ENCODE measurements at places on chromosomes 12 and 14.

DNA sequence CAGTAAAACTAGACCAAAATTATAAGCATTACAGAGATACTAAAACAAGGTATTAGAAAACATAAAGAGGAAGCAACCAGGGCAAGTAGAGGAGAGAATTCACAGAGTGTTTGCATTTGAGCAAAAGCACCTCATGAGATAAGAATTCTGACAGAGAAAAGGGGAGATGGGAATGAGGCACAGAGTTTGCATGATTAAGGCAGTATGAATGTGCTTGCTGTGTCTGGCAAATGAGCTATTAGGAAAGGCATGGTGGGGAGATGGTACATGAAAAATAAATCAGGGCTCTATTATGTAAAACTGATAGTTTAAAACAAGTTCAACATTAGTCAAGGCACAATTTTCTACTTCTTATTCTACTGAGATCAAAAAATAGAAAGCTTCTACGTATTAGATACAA, 23.1 kb downstream of the GARIN6 start:
- no peak for DNase-seq

DNA sequence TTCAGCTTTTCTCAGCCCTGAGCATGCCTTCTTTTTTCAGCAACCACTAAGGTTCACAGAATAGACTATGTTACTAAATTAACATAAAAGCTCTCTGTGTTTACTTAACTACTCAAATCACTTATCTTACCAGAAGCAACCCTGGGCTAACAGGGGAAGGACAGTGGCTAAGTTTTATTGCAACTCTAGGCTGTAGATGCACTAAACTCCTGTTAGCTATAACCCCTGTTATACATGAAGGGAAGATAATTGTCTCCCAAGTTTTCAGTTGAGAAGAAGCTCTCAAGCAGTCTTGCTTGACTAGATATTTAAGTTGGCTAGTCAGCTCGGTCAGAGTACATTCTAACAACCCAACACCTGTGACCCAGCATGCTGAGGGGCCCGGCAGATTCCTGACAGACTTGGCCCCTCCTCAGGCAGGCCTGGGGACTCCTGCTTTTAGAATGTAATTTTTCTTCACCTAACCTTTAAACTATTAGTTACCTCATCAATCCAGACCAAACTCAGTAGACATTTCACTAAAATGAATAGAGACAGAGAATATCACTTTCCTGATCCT, 464.5 kb downstream of the EGLN3 start:
- DNase-seq = no peak

DNA sequence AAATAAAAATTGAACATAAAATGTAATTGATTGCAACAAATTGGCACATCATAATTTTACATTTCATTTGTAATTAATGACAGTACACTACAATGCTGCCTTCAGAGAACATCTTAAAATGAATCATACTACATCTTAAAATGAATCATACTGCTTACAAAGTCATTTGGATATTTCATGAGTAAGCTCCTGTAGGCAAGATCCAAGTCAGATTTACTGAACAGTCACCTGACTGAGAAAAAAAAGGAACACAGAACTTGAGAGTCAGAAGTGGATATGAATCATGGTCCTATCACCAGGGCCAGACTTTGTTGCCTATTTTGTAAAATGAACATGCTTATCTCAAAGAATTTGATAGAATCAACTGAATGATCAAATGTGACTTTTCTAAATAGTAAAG, 32.7 kb upstream of the FBLN5 start:
- DNase-seq = no peak

- no peak for DNase-seq
Measured at GRCh38 chr14:32564596-32564995, 235.5 kb downstream of the AKAP6 start.

DNA sequence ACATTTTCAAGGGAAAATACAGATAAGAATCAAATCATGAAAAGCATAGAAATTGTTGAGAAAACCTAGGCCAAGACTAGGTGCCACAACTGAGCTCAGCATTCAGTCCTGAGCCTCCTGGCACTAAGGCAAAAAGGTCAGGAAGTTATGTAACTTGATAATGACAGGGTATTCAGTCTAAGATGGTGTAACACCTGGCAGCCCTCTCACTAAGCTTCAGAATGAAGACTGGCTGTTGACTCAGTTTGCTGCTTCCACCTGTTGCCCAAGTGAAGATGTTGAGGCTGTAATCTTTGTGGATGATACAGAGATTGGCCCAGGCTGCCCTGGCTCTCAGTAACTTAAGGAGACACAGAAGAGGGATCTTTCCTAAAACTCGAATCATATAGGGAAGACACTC, 19.6 kb downstream of the PROX2 start:
- no peak for DNase-seq

GRCh38 chr12:116694653-116695463, 43.0 kb downstream of the SPRING1 start:
- DNase-seq = no peak

GRCh38 chr12:124188561-124189405, 106.1 kb upstream of the RFLNA start:
- no peak for DNase-seq

DNA sequence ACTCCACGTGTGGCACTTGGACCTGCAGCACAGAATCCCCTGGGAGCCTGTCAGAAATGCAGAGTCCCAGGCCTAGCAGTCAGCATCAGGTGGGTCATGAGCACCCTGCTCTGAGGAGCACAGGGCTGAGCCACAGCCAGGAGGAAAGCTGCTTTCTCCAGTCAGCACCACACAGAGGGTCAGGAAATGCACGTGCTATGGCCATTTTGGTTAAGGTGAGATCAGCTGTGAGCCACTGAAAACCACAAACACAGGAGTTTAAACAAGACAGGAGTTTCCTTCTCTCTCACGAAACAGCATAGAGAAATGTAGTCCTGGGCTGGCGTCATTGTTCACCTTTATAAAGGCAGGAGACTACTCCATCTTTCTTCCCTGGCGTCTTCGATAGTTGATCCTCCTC, 204.5 kb upstream of the SFSWAP start:
- no peak for DNase-seq
